ENCODE measurements at places on chromosomes 6 and 20.

GRCh38 chr6:71478834-71479541 is 190.4 kb downstream of the OGFRL1 start:
- no peak for DNase-seq

DNA sequence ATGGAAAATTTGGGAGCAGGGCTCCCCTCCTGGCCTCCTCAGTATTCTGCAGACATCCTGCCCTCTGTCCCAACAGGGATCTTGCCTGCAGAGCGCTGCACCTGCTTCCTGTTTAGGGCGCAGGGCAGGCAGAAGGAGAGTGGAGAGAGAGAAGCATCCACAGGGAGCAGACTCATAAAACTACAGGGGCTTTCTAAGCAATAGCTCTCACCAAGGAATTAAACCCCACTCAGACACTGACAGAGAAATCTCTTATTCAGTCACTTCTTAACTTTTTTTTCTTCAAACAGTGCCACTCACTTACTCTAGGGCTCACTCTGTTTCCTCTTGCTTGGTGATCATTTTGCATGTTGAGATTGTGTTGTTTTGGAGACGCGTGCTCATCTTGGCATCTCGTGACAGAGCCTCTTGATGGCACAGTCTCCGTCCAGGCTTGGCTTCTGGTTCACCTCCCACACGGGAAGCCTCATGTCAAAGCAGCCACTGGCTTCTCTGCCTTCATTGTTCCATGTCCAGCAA is 153.1 kb upstream of the INSM1 start:
- DNase-seq = no peak

GRCh38 chr20:49248879-49249665 is 28.8 kb downstream of the ZNFX1 start:
- DNase-seq = no peak

- DNase-seq = no peak
Measured at GRCh38 chr6:35562060-35562459, 49.4 kb upstream of the TULP1 start.

DNA sequence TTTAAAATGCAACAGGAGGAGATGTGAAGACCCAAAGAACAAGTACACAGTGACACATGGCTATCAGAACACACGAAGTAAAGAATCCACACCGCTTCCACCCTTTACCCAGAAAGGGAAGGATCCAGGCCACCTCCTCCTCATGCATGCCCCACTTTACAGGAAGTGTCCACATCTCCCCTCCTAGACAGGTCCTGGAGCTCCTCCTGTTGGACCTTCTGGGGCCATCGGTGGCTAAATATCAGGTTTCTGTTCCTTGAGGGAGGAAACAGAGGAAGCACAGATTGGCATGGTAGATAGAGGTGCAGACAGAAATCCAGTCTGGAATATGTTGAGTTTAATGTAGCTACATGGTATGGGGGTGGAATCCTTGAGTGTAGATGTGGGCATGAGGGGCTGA is 10.9 kb downstream of the NINL start:
- no peak for DNase-seq

All from CD4-positive, alpha-beta T cell (primary cell).